Activated naive CD4-positive, alpha-beta T cell treated with anti-CD3 and anti-CD28 coated beads, Interleukin-2, amount 50 U/mL, for 16 hours (primary cell): ENCODE measurements at places on chromosomes 4 and X.
A peak's percentile ranks its signal among the peaks of the same experiment; 100 is the strongest.

GRCh38 chrX:12372111-12372510, 233.8 kb downstream of the FRMPD4 start:
- DNase-seq = no peak

- DNase-seq = no peak
Measured at GRCh38 chr4:110271986-110272385, 73.6 kb upstream of the ELOVL6 start.

- DNase-seq = no peak
Measured at GRCh38 chrX:44954562-44954961, 81.6 kb downstream of the KDM6A start.

GRCh38 chr4:188942606-188943005, 803.4 kb downstream of the TRIML1 start:
- DNase-seq = no peak

GRCh38 chr4:62450740-62451139, 1250.6 kb downstream of the ADGRL3 start:
- DNase-seq = no peak

DNA sequence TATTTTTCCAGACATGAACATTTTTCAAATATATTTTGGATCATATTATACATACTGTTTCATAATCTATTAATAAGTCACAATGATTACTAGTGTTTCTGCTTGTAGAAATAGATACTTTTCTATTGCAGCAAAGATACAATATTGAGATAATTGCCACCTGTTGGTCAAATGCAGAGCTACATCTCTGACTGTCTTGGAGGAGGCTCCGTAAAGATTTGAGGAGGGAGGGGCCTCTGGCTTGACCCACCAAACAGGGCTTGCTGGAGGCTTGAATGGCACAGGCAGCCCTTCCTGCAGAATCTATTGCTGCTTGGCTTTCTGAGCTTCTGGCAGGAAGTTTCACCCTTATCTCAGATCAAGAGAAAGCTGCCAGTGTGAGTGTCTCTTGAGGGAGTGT, 99.3 kb upstream of the ARMCX2 start:
- peak; percentile 10 for DNase-seq

- no peak for DNase-seq
Measured at GRCh38 chr4:85642356-85643100, 167.6 kb downstream of the ARHGAP24 start.

- no peak for DNase-seq
Measured at GRCh38 chr4:54076673-54077072, 12.3 kb upstream of the CHIC2 start.

GRCh38 chr4:7200801-7201200, 8.5 kb downstream of the SORCS2 start:
- DNase-seq = no peak

- DNase-seq = no peak
Measured at GRCh38 chr4:116438981-116439729, 646.2 kb downstream of the TRAM1L1 start.

- DNase-seq = no peak
Measured at GRCh38 chr4:73450398-73451004, 14.5 kb downstream of the AFP start.

DNA sequence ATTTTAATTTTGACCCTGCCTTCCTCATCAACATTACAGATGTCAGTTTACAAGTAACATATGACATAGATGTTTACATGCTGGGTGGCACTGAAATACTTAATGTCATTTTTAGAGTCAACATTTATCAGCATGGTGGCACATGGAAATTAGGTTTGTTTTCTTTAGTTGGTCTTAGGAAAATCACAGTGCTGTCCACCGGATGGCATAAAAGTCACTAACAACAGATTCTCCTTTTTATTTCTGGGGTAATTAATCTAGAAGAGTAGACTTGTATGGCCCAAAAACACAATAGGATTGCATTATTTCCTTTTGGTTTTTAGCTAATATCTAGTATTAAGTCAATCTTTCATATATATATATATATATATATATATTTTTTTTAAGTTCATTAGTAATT, 88.6 kb upstream of the HHIP start:
- no peak for DNase-seq

DNA sequence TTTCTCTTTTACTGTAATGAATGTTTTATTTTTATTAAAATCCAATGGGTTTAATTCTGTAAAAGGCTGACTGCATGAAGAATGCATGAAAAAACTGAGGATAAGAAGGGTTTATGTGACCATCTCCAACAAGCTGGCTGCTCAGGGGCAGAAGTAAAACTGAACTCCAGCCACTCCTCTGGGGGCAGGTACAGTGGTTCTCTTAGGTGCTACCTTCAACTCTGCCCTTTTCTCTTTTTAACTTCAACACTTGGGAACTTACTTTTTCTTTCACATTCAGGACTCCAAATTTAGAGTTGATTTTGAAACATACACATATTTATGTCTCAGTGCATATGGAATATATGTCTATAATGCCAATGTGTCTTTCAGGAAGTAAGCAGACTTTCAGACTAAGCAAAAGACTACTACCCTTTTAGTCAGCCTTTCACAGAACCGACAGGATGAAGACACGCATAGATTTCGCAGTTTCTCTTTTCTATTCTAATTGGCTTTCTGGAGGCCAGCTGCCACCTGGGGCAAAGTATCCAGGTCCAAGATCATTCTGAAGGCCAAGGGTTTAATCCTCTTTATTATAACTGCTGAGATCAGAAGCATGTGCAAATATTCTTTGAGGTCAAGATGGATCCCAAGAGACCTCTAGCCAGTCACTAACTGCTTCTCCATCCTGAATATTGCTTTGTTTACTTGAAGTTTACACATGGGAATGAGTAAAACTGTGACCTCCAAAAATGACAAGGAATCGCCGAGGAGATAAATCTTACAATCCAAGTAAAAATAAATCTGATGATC, 30.7 kb downstream of the HS3ST1 start:
- no peak for DNase-seq

GRCh38 chr4:53490161-53490956, 100.9 kb downstream of the LNX1 start:
- DNase-seq = no peak

- no peak for DNase-seq
Measured at GRCh38 chrX:76862509-76862908, 435.0 kb downstream of the MAGEE1 start.

GRCh38 chrX:74242050-74242449, 61.9 kb upstream of the ZCCHC13 start:
- DNase-seq = no peak

- DNase-seq = no peak
Measured at GRCh38 chrX:119871245-119871598, 311 bp downstream of the RNF113A start.

GRCh38 chr4:114136069-114136468, 156.6 kb upstream of the ARSJ start:
- DNase-seq = no peak

- DNase-seq = no peak
Measured at GRCh38 chr4:102794999-102795398, 32.4 kb downstream of the UBE2D3 start.

GRCh38 chr4:38075370-38076152, 115.4 kb downstream of the PTTG2 start:
- no peak for DNase-seq

GRCh38 chr4:159069922-159070321, 33.0 kb upstream of the RAPGEF2 start:
- no peak for DNase-seq

- peak; percentile 27 for DNase-seq
Measured at GRCh38 chrX:74923942-74924448, 1.3 kb downstream of the NEXMIF start.

- DNase-seq = no peak
Measured at GRCh38 chrX:17185431-17185830, 189.6 kb upstream of the NHS start.

- no peak for DNase-seq
Measured at GRCh38 chr4:131638781-131639180, 1510.3 kb upstream of the PCDH10 start.

- no peak for DNase-seq
Measured at GRCh38 chrX:29947225-29947624, 268.1 kb upstream of the MAGEB2 start.

- DNase-seq = no peak
Measured at GRCh38 chrX:6959006-6959405, 188.5 kb upstream of the STS start.

GRCh38 chrX:154534526-154535322, 11.9 kb downstream of the G6PD start:
- DNase-seq = peak; percentile 84

- no peak for DNase-seq
Measured at GRCh38 chr4:2648159-2648814, 107.8 kb downstream of the TNIP2 start.

DNA sequence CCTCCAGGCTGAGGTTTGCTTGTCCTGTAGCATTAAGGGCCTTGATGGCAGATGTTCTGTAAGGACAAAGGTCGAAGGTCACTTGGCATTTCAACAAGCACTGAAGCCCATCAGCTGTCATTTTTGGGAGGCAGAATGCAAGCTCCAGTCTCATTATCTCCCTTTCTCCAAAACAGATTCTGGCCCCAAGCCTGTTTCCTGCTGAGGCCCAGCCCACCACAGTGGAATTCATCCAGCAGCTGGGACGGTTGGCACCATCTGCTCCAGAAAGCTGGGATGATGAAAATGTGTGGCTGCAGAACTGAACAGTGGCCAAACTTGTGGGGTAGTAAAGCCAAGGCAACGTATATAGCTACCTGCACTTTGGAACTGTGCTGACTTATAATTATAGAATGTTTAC, 17.7 kb upstream of the PPEF2 start:
- DNase-seq = no peak

DNA sequence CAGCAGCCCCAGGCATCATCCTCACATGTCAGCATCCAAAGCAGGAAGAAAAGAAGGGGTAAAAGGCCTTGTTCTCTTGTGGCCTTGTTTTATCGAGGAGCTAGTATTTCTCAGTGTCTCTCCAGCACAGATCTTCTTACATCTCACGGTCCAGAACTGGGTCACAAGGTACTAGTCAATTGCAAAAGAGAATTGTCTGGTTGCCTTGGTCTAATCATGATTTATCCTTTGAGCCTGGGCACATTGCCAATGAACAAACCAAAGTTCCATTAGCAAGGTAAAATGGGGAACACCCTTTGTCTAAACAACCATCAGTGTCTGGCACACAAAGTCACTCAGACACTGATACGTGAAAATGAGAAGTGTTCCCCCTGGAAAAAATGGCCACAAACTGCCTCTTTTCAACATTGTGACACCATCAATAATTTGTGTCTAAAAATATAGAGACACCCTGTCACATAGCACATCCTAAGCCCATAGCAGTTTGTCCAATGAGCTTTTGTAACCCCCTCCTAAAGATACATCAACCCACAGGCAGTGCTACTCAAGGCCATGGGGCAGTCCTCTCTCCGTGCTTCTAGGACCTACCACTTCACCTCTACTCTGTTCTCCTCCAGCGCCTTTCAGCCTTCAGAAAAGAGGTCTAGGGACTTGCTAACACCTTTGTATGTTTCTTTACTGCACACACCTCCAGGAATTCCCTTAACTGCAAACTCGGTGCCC, 534.4 kb downstream of the MID1IP1 start:
- no peak for DNase-seq

- DNase-seq = no peak
Measured at GRCh38 chr4:125789023-125789422, 474.3 kb downstream of the FAT4 start.

- DNase-seq = no peak
Measured at GRCh38 chr4:16617011-16617410, 281.4 kb downstream of the LDB2 start.

GRCh38 chrX:76184276-76184675, 11.4 kb downstream of the PBDC1 start:
- no peak for DNase-seq

DNA sequence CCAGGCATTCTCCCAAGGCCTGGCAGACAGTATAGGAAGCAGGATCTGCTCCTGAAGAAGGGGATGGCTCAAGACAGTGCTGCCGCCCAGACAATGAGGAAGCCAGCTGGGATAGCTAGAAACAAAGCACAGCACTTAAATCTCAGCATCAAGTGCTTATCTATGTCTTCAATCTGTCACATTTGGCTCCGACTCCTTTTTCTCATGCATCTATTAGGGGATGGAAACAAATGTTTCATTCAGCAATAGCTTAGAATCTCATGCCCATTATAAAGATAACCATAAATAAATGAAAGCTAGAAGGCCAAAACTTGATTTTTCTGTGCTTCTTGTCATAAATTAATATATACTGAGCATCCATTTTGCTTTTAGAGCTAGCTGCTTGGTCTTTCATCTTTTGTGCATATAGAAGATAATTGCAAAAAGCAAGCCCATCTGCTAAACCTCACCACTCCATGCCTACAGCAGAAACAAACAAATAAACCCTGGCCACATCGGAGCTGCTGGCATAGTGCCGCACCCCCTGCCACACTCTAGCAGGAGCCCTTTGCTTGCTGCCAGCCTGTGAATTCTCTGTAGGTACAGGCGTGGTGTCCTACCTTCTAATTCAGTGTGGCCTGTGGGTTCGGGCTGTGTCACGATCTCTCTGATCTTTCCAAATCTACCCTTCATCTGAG, 75.9 kb downstream of the AASDH start:
- DNase-seq = no peak

DNA sequence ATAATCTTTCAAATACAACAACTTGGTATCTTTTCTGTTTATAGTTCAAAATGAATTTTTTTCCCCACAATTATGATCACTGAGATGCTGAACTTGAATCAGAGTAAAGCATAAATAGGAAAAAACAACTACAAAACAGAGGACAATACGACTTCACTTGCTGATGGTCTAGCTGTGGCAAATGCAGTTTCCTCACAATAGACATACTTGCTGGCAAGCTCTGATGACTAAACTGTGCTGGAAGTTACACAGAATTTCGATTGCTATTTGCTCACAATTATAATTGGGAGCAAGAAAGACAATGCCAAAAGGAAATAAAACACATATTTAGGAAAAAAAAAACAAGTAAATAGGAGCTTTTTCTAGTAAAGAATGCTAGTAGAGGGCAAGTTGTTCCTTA, 14.7 kb downstream of the VEGFC start:
- DNase-seq = no peak
